GM03348 (cell line): ENCODE measurements at places on chromosomes 1 and 21.

DNA sequence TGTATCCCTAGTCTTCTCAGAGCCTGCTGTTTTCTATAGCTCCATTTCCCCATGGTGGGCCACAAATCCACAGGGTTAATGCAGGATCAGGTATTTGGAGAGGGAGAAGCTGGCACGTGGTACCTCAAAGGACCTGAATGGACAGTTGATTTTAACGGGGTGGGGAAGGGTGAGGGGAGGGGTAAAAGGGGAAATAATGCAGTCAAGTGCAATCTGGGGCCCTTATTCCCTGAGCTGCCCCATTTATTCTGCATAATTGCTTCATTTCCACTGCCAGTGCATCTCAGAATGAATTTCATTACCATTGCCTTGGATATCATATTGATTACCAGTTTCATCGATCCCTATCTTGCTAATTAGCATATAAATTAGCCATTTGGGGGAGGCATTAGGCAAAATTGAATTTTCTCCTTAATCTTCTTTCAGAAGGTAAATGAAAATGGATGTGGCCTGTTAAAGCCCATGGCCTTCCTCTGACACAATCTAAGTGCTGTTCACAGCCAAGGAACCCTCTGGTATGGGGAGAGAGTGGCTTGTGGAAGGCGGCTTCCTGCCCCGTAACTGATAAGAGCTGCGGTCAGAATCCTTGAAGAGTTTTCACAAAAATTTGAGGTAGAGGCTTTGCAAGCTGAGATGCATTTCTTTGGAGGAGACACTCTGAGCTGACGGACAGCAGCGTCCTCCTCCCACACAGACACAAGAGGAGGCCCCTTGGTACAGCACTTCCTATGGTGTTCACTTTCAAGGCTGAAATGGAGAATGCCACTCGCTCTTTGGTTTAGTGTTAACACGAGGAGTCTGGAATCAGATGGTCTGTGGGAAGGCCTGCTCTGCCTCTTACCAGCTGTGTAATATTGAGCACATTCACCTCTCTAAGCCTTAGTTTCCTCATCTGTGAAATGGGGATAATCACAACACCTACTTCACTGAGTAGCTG is 34.4 kb downstream of the PHC2 start:
- DNase-seq, result no peak

DNA sequence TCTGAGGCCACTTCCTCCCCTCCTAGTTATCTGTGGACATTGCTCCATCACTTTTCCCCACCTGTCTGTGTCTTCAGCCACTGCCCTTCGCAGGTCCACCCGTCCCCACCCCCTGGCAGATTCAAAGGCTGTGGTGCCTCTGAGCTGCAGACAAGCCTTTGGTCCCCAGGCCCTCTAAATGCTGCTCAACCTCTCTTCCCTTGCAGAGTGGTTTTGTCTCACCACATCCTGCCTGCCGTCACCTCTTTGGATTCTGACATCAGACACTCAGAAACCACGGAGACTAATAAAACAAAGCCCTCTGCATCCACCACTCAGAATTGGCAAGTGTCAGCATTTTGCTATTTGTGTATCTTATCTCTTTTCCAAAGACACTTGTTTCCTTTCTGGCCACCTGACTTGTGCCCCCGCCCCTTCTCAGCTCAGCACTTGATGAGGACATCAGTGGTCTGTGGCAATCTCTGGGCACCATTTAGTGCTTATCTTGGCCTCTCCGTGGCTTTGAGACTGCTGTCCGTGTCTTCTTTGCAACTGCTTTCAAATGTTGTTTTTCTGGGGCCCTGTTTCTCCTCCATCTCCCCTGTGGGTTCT is 7.7 kb downstream of the CNIH3 start:
- DNase-seq, result peak; percentile 79

DNA sequence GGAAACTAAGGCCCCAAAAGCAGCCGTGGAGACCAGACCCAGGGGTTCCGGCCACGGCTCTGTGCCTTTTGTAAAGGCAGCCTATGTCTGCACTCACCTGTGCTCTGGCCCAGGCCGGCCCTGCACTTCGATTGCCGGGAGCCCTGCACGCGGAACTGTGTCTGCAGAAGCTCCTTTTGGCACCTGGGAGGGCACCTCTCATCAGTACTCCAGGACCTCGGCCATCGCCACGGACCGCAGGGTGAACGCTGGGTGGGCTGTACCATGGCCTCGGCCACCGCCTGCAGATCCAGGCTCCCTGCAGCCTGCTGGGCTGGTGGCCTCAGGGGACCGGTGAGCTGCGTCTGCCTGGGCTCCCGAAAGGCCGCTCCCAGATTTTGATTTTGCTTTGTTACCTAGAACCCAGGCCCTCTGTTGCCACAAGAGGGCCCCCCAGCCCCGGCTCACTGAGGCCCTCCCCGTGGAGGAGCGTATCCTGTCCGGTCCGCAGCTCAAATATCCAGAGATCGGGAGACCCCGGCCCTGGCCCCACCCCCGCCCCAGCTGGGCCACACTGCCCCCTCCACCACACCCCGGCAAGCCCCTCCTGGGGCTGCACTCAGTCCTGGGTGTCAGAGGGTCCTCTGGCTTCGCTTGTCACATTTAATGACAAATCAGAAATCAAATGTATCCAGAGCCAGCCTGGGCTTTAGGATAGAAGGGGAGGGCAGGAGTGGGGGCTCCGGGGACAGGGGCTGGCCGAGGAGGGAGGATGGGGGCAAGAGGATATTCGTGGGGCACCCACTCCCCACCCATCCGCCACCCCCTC is 60.2 kb upstream of the PDE9A start:
- peak; percentile 89 for DNase-seq

GRCh38 chr1:7664893-7665250 is 106.2 kb upstream of the VAMP3 start:
- no peak for DNase-seq

DNA sequence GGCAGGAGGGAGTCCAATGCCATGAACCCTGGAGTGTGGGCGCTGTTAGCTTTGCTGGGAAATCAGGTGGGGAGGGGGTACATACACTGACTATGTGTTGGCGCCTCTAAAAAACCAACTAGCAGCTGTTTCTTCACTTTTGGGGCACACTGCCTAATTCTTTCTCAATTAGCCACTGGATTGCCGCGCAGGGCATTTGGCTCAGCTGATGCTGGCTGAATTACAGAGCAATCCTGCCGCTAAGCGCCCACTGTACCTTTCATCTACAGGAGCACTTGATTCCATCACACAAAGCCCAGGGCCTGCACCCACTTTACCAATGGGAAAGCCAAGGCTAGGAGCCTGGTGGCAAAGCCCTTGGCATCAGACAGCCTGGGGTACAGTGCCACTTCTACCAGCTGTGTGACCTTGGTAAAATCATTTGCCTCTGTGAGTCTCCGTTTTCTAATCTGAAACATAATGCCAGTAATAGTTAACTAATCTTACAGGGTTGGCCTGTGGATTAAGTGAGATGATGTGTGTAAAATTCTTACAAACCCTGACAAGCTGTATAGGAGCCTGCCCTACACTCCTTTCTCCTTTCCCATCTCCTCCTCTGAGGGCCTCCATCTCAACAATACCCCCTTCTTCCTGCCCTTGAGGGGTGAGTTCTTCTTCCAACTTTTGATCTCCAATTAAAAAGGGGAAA is 59.0 kb downstream of the UBE2T start:
- DNase-seq, result no peak

- no peak for DNase-seq
These were observed 13.1 kb downstream of the RHOC start for GRCh38 chr1:112693821-112694220.

- DNase-seq, result no peak
These were observed 46.3 kb downstream of the HTR6 start for GRCh38 chr1:19710825-19711611.

DNA sequence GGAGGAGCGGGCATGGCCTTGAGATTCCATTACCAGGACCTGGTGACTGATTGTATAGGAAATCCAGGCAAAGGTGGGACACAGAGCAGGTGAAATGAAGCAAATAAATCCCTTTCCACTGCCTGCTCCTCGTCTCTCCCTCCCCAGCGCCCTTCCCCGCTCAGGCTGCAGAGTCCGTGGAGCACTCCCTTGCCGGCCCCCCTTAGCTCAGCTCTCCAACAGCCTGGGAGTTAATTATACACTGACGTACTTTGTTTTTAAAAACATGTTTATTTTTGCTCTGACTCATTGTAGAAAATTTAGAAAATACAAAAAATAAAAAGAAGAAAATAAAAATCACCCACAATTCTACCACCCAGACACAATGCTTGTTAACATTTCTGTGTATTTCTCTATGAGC is 61.7 kb downstream of the LGR6 start:
- DNase-seq, result no peak

DNA sequence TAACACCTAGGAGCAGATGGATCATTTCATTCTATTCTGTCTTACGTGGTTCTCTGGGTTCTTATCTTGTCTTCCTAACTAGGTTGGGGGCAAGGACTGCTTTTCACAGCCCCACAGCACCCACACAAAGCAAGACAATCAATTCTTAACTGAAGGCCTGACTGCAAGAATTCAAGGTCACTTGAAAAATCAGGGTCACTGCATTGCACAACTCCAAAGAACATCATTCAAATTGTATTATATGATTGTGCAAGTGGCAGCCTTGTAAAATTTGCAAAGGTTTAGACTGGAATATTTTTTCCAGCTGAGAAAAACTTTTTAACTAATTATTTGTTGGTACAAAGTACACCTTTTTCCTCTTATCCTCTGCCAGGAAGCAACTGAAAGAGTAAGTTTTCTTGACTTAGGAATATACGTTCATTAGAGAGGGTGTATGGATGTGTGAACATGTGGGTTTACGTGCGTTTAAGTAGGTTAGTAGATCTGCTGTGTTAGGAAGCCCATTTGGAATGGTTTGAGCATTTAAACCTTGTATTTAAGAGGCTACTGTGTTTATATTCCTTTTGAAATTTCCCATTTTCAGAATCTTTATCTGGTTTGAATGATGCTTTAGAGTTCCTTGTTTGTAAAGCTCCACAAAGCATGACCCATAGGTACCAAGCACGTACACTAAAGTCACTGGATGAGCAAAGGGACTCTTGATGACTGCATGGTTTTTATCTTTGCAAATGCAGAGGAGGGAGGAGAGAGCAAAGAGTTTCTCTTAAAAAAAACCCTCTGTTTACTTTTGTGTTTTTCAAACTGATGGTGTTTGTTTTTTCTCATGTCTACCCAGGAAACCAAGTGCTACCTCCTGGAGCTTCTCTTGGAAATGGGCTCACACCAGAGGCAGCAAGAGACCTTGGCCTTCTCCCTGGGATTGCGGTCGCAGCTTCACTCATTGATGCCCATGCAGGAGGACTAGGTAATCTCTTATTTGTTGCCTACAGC is 214.9 kb downstream of the FGGY start:
- peak; percentile 13 for DNase-seq

DNA sequence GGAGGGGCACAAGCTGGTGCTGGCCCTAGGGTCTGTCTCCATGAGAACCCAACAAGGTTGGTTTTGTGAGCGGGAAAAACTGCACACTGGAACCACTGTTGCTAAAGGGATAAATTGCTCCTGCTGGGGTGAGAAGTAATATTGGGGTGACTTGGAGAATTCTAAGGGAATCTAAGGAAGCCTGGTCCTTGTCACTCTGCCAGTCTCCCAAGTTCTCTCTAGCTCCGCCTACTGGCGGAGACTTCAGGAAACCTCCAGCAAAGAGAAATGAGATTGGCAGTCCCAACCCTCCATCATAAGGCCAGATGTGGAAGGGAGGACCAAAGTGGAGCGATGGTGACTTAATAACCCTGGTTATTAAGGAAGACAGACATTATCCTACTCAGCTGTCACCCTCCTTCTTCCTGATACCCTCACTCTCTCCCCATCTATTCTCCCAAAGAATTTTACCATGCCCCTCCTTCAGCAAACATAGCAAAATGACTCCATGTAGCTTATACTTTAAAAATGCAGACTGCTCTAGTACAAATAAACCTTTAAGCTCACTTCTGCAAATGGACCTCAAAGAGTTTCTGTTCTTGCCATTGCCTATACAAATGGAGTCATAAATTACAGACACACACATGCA is 2.7 kb downstream of the LCE1F start:
- DNase-seq, result no peak

DNA sequence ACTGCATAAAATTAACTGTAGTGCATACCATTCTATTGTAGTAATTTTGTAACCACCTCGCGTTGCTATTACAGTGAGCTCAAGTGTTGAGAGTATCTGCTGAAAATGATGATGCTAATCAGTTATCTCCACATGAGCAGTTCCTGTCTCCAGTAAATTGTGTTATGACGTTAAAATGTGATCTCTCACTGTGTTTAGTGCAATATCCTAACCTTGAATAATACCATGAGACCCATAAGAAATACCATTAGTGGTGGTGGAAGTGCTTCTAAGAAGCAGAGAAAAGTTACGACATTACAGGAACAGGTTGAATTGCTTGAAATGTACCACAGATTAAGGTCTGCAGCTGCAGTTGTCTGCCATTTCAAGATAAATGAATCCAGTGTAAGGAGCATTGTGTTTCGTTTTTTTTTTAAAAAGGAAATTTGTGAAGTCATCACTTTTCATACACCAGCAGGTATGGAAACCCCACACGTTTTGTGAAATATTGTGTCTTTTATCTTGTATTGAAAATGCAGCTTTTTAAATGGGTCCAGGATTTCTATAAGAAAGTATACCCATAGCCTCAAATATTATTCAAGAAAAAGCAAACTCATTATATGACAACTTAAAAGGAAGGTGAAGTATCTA is 72.5 kb downstream of the ANGPTL1 start:
- DNase-seq, result no peak

- no peak for DNase-seq
These were observed 103.2 kb downstream of the PKN2 start for GRCh38 chr1:88787023-88787903.

- DNase-seq, result peak; percentile 45
These were observed 550.0 kb downstream of the KIF26B start for GRCh38 chr1:245704765-245705164.

GRCh38 chr21:26432410-26432809 is 140.7 kb downstream of the CYYR1 start:
- DNase-seq, result no peak

GRCh38 chr1:74426208-74426937 is 86.0 kb downstream of the LRRC53 start:
- DNase-seq, result no peak

- no peak for DNase-seq
These were observed 93.9 kb upstream of the BEND5 start for GRCh38 chr1:48870596-48870995.

- peak; percentile 58 for DNase-seq
These were observed 49.2 kb upstream of the PAX7 start for GRCh38 chr1:18581420-18581880.
